Esophagus squamous epithelium (tissue), 5 donors: ENCODE measurements at places on chromosomes 5 and 9.

DNA sequence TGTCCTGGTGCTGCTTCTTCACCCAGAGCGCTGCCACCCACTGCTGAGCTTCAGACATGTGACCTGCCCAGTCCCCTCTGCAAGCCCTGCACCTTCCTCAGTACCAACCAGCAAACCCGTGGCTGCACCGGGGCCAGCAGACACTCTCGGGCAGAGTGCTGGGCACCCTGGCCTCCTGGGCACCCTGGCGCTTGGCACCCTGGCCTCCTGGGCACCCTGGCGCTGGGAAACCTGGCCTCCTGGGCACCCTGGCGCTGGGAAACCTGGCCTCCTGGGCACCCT is 31.7 kb upstream of the SLC12A7 start:
- DNase-seq: no peak

GRCh38 chr9:137114220-137114612 is 317 bp downstream of the DPP7 start:
- DNase-seq: no peak

GRCh38 chr9:70600506-70600905 is 186.0 kb upstream of the KLF9 start:
- no peak for DNase-seq

DNA sequence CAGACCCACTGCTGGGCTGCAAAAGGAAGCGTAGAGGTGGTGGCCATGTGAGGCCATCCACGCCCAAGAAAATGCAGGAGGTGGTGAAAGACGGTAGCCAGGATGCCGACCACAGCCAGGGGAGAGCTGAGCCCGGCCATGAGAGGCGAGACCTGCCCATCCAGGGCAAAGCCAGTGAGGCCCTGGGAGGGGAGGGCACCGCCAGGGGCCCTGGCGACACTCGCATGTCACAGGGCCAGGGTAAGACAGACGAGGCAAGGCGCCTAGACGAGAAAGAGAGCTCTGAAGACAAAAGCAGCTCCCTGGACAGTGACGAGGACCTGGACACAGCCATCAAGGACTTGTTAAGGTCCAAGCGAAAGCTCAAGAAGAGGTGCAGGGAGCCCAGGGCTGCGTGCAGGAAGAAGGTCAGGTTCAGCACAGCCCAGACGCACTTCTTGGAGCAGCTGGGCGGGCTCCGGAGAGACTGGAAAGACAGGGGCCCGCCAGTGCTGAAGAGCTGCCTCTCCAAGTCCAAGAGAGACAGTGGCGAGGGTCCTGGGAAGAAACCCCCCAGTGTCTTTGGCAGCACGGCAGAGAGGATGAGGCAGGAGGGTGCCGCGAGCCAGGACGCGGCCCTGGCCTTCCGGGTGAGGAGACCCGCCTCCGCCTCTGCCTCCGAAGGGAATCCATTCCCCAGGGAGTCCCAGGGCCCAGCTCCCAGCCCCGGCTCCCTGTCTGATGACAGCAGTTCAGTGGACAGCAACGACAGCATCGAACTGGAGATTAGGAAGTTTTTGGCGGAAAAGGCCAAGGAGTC is 6.9 kb downstream of the PPP1R26 start:
- no peak for DNase-seq

DNA sequence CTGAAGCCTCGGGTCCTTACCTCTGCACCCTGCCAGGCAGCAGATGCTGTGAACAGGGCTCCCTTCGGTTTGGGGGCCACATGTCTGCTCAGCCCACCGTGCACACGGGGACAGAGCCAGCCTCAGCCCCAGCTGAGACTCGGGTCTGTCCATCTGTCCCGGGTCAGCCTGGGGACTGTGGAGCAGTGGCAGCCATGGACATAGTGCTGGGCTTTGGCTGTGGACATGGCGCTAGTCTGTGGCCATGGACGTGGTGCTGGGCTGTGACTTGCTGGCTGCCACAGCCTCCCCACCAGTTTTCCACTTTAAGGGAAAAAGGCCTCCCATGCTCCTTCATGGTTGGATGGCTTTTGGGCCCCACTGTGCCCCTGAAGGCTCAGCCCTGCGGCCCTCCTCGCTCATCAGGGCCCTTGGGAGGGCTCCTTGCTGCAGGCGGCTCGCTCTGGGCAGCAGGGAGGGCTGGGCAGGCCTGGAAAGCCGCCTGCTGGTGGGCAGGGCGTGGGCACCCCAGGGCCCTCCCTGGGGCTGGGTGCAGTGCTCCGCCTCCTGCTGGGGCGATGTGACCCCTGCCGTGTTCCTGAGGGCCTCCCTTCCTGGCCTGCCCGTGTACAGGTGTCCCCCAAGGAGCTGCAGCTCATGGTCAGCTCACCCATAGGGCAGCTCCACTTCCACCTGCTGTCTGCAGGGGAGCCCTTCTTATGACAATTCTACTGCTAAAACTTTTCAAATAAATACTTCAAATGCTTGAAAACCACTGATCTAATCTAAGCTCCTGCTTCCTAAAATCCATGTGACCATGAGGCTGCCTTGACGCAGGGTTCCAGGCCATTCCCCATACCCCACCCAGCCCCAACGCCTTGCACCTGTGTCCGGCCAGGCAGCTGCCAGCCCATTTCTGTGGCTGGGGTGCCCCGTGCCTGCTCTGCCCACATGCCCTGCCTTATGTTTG is 112.1 kb upstream of the LMX1B start:
- DNase-seq: no peak

DNA sequence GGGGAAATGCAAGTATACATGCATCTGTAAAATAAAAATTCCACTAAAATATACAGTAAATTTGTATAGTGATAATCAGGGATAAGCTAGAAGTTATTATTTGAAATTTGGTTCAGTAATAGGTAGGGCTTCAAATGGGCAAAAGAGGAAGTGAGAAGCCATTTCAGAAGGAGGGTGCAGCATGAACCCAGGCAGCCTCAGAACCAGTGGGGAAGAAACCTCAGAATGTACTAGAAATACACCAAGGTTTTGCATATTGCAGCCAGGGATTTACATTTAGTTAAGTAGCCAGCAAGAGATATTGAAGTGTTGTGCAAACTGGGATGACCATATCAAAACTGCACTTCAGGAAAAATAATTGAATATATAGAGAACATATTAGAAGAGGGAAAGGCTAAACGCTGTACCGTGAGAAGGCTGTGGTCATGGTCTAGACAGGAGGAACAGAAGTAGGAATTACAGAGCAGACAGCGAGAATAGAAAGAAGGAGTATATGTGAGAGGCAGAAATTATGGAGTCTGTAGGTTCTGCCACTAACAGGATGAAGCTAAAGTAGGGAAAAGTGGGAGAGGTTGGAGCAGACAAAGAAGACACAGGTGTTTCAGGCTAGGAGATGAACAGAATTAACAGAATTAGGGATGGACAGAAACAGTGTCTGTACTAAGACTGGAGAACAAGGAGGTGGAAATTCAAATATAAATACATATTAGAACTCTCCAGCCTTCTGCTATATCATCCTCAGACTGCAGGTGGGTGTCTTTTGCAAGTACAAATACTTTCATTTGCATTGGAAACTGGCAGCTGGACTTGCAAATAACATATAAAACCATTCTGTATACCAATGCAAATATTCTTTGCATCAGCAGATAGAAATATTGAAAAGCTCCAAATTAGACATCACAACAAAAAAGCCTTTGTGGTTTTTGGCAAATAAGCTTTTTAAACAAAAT is 335.6 kb downstream of the ZNF608 start:
- DNase-seq: no peak

DNA sequence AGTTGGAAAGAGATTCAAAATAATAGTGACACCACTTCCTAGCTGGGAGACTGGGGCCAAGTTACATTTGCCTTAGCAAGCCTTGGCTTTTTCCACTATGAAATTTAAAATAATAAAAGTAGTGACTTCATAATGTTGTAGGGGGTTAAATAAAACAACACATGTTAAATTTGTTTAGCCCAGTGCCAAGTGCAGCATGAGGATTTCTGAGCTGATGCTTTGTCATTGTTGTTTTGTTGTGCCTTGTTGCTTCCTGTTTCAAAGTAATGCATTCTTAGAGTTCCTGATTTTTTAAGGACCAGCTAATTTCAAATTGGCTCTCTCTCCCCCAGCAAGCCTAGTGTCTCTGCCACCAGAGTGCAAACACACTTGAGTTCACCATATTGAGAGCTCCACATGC is 270.7 kb upstream of the PAPPA start:
- DNase-seq: no peak

DNA sequence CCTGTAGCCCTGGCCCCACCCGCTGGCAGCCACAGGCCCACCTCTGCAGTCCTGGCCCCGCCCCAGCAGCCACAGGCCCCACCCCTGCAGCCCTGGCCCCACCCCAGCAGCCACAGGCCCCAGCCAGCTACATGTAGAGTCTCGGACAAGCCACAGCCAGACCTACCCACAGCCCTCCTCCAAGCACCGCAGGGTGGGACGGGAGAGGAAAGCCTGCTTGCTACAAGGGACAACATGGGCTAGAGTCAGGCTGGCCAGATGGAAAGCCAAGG is 49.5 kb upstream of the SARDH start:
- DNase-seq: no peak

DNA sequence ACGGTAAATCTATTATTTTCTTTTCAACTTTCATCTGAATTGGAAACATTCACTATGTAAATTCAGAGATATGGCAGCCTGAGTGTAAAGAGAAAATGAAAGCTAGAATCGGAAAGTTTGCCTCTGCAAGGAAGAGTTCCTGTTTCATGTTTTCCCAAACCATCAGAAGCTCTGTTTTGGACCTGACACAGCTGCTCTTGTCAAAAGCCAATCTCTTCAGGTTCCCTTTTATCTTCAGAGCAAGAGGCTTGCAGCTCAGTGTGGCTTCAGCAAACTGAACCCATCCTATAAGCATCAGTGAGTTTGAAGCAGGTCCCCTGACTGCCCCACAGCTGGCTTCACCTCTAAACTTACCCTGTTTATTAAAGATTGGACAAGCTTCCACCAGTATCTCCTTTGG is 1099.7 kb downstream of the DTWD2 start:
- no peak for DNase-seq

- no peak for DNase-seq
Observed at GRCh38 chr9:134128727-134129679, 6.9 kb upstream of the WDR5 start.

GRCh38 chr5:67577424-67577823 is 380.8 kb upstream of the CD180 start:
- no peak for DNase-seq
